B cell (primary cell): ENCODE measurements at places on chromosomes 1 and 21. TPM values are rescaled to one million over a fixed set of nuclear protein-coding genes. Genes with fewer than 3 reads are reported as not detected.

OR2T29 gene
- 0.40 TPM in 1 of 2 replicates, not detected in the other for polyA plus RNA-seq

GCSAML gene
- polyA plus RNA-seq, result 0.04 TPM in 1 of 2 replicates, not detected in the other

PARK7 gene
- 63.9 and 87.7 TPM in 2 replicates for polyA plus RNA-seq

COL9A2 gene
- polyA plus RNA-seq, result 29.6 and 30.6 TPM in 2 replicates

GBP3 gene
- polyA plus RNA-seq, result 7.6 and 9.3 TPM in 2 replicates

PNRC2 gene
- polyA plus RNA-seq, result 89.8 and 104 TPM in 2 replicates

HAPLN2 gene
- polyA plus RNA-seq, result 0.13 and 0.19 TPM in 2 replicates

ITLN1 gene
- polyA plus RNA-seq, result not detected in 2 replicates

KIF26B gene
- polyA plus RNA-seq, result not detected in 2 replicates

DNA sequence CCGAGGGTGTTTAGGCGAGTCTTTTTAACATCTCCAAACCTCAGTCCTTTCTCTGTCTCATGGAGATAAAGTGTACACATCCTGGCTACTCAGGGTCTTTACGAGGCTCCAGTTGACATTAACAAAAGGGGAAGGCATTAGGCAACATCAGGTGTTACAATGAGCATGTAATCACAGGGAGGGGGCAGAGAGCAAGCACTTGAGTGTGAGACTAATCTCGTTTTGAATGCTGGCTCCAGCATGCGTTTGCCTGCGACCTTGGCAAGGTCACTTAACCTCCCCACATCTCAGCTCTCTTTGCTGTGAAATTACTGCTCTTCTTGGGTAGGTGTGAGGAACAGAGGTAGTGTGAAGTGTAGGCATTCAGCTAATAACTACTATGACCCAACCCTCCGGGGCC lies 3.1 kb downstream of the TNNT2 start:
- DNase-seq, result no peak

- DNase-seq, result no peak
Observed at GRCh38 chr1:231936983-231937775, 310.6 kb downstream of the DISC1 start.

DNA sequence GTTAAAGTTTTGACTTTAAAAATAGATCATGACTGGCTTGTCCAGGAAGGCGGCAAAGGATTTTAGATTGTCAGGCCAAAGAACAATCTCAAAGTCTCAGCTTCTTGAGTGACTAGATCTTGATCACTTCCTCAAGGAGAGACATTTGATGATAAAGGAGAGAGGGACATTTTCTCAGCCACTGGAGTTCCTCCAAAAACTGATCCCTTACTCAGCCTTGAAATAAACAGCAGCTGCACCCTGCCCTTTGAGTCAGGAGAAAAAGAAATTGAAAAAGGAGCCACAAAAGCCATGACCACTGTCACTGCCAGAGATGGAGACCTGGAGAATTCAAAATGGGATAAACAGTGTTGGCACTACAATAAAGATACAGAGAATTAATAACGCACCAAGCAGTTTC lies 288.4 kb upstream of the PRMT6 start:
- DNase-seq, result no peak

GRCh38 chr1:72051538-72051937 lies 230.8 kb downstream of the NEGR1 start:
- no peak for DNase-seq

DNA sequence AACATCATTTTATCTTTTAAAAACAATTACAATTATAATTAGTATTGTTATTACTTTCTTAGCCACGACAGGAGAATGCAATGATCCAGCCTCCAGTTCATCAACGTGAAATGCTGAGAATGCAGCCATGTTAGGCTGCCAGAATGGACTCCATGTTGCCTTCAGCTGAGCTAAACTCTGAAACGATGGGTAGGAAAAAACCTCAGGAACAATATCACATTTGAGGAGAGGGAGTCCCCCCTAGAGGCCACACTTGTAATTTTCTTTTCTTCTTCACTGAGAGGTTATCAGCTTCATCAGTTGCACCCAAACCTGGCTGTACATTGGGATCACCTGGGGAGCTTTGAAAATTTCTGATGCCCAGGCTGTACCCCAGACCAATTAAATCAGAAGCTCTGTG lies 34.6 kb upstream of the DNAH14 start:
- DNase-seq, result no peak

DNA sequence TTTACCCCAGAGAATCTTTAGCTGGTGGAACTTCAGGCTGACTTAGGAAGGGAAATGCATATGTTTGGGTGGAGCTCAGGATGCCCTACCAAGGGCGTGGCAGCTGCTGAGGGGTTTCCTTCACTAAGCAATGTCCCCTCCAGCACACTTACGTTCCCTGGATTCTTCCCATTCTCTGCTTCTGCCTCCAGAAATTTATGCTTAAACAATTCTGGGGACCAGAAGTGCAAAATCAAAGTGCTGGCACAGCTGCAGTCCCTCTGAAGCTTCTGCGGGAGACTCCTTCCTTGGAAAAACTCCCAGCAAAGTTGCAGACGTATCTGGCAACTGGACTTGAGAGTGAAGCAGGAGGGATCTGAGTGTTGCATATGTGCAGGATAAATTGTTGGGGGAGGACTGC lies 402.8 kb downstream of the PCP4 start:
- no peak for DNase-seq

GRCh38 chr1:183473217-183473536 lies 878 bp downstream of the SMG7 start:
- no peak for DNase-seq

- peak; percentile 85 for DNase-seq
Observed at GRCh38 chr1:221743416-221744208, 1.7 kb upstream of the DUSP10 start.

DNA sequence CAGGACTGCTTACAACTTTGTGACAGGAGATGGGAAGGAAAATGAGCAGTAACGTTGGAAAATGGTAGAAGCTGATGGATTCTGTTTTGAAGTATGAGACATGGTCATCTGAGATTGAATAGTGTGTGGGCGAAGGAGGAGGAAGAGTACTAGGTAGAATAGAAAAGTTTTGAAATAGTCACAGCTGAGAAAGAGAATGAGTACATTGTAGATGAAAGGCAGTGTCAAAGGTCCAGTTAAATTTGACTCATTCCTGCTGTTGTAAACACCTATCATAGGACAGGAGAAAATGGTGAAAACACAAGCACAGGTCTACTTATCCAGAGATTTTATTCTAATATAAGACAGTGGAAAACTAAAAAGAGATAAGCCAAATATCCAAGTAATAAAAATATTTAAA lies 56.8 kb upstream of the CFHR3 start:
- no peak for DNase-seq

DNA sequence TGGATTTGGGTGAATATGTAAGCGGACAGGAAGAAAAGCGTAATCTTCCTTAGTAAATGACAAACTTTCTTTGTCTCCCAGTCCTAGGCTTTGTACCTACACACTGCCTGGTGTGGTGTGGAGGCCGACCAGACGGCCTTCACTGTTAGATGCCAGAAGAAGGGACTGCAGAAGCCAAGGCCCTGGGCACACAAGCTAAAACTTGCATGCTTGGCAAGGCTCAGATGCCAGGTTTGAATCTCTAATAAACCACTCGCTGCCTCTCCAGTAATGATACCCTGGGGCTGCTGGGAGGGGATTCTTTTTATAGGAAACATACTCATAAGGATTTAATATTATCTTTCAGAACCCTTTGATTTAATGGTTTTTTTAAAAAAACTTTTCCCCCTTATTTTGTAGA lies 263.8 kb downstream of the PTPRC start:
- DNase-seq, result no peak

GRCh38 chr1:208132287-208132882 lies 111.8 kb downstream of the PLXNA2 start:
- peak; percentile 48 for DNase-seq

DNA sequence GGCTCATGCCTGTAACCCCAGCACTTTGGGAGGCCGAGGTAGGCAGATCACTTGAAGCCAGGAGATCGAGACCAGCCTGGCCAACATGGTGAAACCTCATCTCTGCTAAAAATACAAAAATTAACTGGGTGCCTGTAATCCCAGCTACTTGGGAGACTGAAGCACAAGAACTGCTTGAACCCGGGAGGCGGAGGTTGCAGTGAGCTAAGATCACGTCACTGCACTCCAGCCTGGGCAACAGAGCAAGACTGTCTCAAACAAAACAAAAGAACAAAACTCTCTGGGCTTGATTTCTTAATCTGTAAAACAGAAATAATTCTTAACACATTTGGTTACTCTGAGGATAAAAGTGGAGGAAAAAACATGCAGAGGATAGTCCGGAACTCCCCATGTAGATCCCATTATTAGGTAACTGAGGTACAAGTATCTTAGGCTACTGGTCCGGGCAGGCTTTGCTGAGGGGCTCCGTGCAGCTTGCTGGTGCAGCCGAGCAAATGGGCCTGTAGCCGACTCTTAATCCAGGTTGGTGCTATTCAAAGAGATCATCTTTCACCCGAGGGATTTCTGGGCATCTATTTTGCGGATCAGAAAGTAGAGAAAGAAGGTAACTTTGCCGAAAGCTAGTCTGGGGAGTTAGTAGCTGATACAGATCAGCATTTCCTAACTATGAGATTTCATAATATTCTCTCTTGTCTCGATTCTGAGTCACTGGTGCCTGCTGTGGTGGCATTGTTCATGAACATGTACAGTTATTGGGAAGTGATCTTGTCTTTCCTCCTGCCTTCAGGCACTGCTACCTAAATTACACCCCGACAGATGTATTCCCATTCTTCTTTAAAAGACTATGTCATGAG lies 56.8 kb downstream of the NFIA start:
- no peak for DNase-seq

DNA sequence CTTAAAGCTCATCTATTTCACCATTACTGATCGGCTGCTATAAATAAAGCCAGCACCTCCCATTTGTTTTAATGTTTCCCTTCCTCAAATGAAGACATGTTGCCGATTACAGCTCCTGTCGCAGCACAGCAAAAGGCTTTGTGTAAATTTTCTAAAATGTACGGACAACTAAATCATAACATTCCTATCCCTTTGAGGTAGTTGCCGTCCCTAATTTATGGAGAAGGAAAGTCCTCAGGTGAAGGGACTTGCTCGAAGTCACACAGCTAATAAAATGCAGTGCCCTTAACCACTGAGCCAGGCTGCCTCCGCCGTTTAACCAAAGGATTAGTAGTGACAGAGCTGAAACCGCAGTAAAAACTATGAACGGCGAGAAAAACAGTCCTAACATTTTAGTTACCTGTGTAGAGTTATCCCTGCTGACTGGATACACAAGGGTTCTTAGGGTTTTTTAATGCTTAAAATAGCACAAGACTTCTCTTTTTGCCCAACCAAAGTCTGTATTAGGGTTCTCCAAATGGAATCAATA lies 871 bp downstream of the PINK1 start:
- no peak for DNase-seq

DNA sequence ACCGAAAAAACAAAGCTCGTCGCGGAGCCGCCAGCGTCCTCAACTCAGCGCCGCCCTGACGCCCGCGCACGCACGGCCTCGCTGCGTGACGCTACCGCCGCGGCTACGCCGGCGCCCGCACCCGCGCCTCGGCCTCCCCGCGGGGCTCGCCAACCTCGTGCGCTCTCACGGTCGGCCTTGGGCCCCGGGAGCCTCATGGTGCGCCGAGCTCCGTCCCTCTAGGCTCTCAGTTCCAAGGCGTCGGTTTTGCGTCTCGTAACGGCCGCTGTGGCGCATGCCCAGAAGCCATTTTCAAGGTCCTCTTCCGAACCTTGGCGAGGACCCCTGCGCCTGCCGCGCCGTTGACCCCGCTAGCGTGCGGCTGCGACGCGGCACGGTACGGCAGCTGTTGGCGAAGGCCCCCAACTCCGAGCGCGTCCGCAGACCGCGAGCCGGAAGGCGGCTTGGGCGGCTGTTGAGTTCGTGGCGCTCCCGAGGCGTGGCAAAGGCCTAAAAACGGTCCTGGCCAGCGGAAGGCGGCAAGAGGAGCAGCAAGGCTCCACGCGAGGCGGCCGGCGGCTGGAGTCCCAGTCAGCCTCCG lies at the start of gene HENMT1:
HENMT1 (minus strand) TSS at position 64 of the 580 bp plus-strand sequence. CDS start 1,209 bp downstream, outside the sequence.
- peak; percentile 94 for DNase-seq

- DNase-seq, result no peak
Observed at GRCh38 chr1:234241941-234242490, 131.2 kb upstream of the COA6 start.

- no peak for DNase-seq
Observed at GRCh38 chr21:44052071-44052829, 40.1 kb downstream of the TRAPPC10 start.

DNA sequence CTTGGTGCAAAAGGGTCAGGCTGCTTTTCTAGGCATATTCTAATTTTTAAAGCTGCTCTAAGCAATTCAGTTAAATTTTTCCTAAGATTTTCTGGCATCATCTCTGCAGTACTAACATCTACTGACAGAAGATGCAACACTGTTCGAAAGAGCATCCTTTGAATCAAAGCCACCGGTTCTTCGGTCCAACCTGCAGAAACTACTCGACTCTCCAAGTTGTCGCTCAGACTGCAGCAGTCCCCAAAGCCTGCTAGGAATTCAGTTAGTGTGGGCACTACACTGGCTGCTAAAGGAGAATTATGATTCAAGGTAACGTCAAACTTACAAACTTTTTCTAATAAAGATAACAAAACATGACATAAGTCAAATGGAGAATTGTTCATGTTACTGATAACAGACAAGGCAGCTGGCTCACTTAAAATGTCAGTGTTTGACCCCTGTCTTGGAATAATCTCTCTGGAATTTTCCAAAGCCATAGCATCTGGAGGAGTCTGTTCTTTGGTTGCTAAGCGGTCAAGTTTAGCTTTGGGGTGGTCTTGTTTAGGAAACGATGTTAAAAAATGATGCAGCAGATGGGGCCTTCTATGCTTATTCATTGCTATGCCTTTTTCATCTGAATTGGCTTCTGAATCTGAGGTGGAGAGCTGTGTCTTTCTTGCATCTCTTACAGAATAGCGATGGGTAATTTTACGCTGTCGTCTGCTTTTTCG lies 56.9 kb downstream of the LYST start:
- no peak for DNase-seq

DNA sequence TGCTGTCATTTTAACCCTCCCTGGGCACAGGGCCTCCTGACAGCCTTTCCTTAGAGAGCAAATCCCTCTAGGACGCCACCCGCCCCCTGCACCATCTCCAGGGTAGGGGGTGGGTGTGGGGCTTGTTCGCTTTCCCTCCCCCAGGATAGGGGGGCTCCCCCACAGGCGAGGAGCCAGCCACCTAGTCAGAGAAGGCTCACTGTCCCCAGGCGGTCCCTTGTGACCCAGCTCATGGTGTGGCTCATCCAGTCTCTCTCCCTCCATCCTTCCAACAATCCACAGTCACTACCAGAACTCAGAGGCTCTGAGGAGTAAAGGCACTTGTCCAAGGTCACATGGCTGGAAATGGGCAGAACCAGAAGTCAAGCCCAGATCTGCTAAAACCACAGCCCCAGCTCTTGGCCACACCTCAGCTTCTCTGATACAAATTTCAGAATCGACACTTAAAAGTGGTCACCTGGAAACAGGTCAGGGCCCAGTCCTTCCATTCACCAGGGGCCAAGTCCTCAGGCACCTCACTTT lies 89.8 kb downstream of the MRPL37 start:
- DNase-seq, result no peak

- no peak for DNase-seq
Observed at GRCh38 chr1:229860926-229861325, 206.1 kb upstream of the GALNT2 start.
